NCI-H187 (cell line): ENCODE measurements at places on chromosomes 6 and 20.

GRCh38 chr6:143139239-143139784 is 78.6 kb downstream of the AIG1 start:
- DNase-seq = no peak

- DNase-seq = no peak
These were observed 5.5 kb upstream of the ABCF1 start for GRCh38 chr6:30565772-30566171.

- no peak for DNase-seq
These were observed 11.4 kb downstream of the TEAD3 start for GRCh38 chr6:35485402-35485877.

- DNase-seq = no peak
These were observed 849.2 kb upstream of the HS3ST5 start for GRCh38 chr6:115191989-115192388.

DNA sequence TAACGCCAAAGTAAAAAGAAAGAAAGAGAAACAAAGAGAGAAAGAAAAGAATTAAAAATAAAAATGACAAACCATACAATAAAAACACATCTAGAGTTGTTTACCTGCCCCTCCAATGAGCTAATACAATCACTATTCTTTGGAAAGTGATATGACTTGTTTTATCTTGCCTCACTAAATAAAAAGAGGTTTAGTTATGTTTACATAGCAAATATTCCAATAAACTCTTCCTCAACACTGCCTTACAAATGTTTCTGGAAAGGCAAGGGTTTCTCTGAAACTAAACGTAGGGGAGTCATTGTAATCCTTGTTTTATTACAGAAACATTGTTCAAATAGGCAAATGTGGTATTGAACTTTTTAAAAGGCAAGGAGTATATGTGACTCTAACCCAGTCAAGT is 396.2 kb downstream of the EPM2A start:
- no peak for DNase-seq

- DNase-seq = no peak
These were observed 106.3 kb downstream of the GRM1 start for GRCh38 chr6:146135167-146135566.

GRCh38 chr20:46580613-46581205 is 30.3 kb upstream of the OCSTAMP start:
- DNase-seq = no peak

GRCh38 chr6:26225848-26226578 is 138.8 kb downstream of the HFE start:
- peak; percentile 41 for DNase-seq

DNA sequence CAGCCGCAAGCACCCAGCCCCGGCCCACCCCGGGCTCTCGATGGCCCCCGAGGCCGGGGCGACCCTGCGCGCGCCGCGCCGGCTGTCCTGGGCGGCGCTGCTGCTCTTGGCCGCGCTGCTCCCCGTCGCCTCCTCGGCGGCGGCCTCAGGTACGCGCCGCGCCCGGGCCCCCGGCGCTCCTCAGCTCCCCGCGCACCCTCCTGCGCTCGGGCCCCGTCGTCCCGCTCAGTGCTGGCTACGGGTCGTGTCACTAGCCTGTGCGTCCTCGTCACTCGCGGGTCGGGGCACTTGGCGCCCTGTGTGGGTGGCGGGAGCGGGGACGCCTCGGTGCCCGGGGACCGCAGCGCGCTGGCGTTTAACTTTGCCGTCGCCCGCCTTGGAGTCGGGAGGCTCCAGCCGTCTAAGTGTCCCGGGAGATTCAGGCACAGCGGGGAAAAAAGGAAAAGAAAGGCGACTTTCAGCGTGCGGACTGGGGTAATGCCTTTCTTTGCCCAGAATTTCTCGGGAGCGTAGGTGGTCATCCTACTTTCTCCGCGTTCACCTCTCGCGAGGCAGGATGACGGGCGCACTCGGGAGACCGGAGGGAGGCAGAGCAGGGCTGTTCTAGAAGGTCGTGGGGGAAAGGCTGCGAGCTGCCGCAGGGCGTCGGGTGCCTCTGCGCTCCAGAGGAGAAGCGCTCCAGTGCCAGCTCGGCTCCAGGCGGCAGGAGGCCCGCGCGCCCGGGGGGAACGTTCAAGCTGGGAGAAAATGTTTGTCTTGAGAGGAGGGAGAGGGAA is 545 bp downstream of the FNDC1 start:
- DNase-seq = no peak

GRCh38 chr6:118220429-118221128 is 313.5 kb downstream of the SLC35F1 start:
- no peak for DNase-seq

DNA sequence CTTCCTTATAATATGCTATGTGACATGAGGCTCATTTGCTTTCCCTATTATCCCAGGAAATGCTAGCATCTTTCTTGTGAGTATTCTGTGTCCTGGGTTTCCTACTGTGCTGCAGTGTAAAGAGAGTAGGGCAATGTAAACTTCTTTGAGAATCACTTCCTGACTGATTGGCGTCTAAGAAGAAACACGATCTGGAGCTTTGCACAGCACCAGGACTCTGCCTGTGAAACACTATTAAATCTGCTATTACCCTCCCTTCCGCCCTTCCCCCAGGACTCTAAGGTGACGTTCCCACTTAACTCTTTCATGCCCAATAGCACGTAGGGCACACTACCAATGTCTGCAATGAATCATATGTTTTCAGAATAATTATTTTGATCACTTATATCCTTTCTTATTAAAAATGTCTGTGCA is 607.3 kb upstream of the CITED2 start:
- no peak for DNase-seq

DNA sequence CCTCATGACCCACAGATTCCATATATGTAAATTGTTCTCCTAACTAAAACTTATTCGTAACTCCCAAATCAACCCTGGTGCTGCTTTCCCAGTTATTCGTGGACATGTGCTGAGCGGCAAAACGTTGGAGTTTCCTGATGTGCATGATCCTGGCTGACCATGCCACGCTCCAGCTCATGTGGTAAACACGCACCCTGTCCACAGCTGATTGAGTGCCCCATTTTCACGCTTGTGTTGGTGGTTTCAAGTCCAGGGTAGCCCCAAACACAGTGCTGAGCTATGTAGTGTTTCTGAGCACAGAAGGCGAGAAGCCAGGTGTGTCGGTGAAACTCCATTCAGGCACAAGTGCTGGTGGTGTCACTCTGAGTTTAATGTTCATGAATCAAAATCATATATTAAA is 19.1 kb upstream of the FOXC1 start:
- DNase-seq = no peak

GRCh38 chr6:81854474-81854873 is 102.0 kb upstream of the TENT5A start:
- no peak for DNase-seq

- DNase-seq = no peak
These were observed 102.6 kb downstream of the PERP start for GRCh38 chr6:138004430-138005287.

- DNase-seq = no peak
These were observed 240.9 kb downstream of the LRFN2 start for GRCh38 chr6:40346246-40346645.

DNA sequence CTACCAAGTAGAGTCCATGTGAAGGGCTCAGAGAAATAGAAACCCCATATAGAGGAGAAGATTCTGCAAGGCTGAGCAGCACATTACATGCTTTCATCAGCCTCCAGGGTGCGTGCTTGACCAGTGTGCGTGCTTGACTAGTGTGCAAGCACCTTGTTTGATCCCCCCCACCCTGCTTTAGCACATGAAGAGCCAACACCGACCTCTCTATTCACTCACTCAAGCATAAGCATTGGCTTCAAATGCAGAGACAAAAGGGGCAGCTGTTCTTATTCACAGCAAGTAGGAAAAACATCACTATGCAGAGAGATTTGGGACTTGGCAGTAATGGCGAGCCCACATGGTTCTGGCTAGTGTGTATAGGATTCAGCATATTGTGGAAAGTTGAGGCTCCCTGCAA is 278.7 kb upstream of the RNF217 start:
- DNase-seq = peak; percentile 28

- DNase-seq = no peak
These were observed 55.9 kb downstream of the PIGU start for GRCh38 chr20:34621036-34621343.

- no peak for DNase-seq
These were observed 809 bp downstream of the SRPK1 start for GRCh38 chr6:35919827-35920751.

GRCh38 chr6:79810185-79810705 is 137.1 kb downstream of the ELOVL4 start:
- peak; percentile 92 for DNase-seq

GRCh38 chr6:158046201-158047126 is 64.8 kb downstream of the SYNJ2 start:
- no peak for DNase-seq

DNA sequence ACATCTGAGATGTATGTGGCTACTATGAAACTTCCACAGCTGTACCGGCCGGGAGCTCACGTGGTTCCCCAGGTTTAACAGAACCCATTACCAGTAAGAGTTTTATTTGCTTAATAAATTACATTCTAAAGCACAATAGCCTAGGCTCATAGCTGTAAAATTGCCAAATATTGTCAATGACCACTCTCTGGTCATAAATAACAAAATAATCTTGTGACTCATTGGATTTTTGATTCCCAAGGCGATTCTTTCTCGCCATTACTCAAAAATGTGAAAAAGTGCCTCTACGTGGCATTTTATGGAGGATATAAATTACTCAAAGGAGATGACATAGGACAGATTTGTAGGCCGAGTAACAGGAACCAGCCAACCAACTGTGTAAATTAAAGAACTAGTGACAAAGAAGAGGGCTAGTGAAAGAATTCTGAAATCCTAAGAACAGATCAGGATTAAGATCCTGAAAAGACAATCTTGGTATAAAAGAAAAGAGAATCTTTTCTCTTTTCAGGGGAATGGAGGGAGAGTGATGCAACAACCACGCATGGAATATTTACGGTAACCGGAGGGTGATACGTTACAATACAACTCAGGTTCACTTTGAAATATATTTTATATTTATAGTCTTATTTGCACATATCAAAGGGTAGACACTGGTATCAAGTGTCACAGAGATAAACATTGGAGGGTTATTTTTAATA is 199.7 kb downstream of the FOXC1 start:
- DNase-seq = no peak

- no peak for DNase-seq
These were observed 140.3 kb downstream of the TBX18 start for GRCh38 chr6:84623956-84624680.

DNA sequence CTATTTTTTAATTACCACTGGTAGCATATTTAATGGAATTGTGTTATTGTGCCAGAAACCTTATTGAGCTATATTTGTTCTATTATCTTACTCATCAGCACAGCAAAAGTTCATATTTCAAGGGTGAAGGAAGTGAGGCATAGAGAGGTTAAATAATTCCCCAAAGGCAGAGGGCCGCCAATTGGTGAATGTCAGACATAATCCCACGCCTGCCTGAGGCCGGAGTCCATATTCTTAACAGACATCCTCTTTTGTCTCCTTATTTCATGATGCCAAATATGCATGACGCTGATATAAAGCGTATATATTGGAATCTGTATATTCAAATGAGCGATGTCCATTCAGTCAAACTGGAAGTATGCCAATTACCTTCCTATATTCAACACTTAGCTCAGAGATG is 505.0 kb upstream of the SLC35B3 start:
- DNase-seq = no peak

DNA sequence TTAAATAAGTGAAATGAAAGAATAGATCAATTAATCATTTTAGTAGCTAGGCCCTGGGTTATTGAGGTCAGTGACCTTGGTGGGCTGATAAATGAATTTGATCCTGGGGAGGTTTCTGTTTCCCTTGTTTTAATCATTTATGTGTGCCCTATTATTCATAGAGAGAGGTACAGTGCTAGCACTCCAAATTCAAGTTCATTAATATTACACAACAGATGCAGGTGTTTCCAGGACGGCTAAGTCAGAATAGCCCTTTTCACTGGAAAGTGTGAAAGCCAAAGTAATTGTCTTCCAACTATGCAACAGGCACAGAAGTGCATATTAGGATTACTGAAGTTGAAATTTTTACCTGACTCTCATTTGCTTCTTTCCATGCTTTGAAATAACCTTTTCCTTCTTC is 61.7 kb upstream of the SGK1 start:
- DNase-seq = no peak

- DNase-seq = no peak
These were observed 8.3 kb downstream of the FAM83D start for GRCh38 chr20:38934530-38934929.

DNA sequence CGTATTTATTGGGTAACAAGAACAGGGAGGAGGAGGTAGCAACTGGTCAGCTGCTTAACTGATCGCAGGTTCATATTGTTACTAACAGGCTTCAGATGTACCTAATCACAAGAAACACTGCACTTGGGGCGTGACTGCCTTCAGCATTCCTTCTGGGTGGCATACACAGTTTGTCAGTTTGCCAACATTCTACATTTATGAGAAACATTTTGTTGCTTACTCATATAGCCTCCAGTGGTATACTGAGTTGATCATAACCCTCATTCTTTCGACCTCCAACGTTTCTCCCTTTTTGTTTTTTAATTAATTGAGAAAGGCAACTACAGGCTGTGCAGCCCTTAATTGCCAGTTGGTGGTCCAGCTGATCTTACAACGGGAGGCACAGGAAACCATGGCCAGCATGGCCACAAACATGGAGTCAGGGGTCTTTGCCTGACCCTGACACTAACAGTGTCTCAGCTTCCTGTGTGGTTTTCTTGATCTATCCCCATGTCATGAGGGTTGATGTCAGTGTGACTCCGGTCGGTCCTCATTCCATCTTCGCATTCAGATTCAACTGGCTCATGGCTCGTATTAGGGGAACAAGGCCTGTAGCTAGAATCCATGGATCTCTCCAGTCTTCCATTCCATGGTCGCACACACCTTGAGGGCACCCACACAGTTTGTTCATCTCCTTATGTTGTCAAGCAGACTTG is 9.4 kb downstream of the EPB41L2 start:
- no peak for DNase-seq

DNA sequence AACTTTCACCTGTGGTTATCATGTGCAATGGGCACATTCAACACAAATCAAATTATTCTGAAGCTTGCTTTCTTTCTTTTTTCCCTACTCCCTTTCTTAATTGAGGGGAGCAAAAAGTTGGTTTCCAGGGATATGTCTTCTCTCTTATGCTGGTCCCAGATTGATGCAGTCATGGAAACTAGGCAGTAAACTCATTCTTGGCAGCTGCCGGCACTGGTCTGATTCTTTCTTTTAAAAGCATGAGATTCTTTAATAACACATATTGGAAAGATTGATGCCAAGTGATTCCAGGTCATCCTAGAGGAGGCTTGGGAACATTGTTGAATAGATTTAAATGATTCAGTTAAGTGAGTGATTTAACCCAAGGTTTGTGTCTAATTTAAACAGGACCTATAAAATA is 29.0 kb downstream of the PTPRA start:
- DNase-seq = no peak

DNA sequence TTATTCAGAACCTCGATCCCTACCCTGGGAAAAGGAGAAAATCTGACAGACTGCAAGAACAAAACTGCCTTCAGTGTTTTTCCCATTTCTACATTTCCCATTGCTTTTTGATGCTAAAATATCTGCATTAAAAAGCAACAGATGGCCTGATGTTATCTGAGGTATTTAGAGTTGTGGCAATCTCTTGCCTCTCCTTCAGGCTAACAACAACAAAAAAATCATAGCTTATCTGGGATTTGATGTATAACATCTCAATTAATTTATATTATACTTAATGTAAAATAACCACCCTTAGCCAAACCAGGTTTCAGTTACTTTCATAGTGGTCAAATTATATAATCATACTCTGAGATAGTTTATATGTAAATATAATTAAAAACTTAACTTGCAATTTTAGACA is 15.8 kb upstream of the GABRR2 start:
- DNase-seq = no peak

GRCh38 chr20:41361757-41362747 is 4.6 kb downstream of the EMILIN3 start:
- DNase-seq = no peak
